Suppressor macrophage treated with lipopolysaccharide for 4 hours (primary cell): ENCODE measurements at places on chromosomes 3 and 15.

GRCh38 chr3:4508048-4508981 lies 15.2 kb downstream of the ITPR1 start:
- no peak for DNase-seq

GRCh38 chr3:98612996-98613517 lies 19.6 kb upstream of the CPOX start:
- peak; percentile 62 for DNase-seq

- no peak for DNase-seq
These were observed 963.4 kb downstream of the ROBO1 start for GRCh38 chr3:78804251-78805037.

DNA sequence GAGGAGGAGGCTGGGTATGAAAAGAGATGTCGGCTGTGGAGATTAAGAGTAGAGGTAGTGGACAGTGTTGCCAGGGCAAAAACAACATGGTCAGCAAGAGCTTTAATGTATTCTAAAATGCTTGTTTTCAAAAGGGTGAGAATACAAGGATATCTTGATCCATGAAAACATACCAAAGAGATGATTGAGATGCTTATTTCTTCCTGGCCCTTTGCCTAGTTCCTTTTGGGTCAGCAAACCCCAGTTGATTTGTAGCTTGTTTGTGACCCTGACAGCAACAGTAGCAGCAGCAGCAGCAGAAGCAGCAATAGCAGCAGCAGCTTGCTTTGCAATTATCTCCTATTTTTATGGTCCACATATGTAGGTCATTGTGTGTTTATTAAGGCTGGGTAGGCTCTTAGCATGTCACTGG lies 337.3 kb downstream of the LPP start:
- no peak for DNase-seq

- no peak for DNase-seq
These were observed 875.1 kb downstream of the NSUN3 start for GRCh38 chr3:94937980-94938379.

GRCh38 chr3:115523458-115523857 lies 99.9 kb upstream of the GAP43 start:
- no peak for DNase-seq

DNA sequence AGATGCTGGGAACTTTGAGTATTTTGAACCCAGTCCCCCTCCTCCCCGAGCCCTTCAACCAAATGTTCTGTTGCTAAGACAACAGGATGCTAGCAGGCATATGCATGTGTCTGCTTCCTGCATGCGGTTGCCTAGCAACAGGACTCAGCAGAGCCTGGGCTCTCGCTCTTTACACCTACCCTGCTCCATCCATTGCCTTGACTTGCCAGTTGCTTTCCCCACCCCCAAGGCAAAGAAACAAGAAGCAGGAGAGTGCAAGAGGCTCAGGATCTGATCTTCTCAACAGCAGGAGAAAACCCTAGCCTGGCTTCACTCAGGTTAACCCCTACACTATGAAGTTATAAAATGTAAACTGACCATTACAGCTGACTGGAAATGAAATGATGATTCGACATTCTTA lies 393.0 kb downstream of the IGSF11 start:
- DNase-seq, result no peak

DNA sequence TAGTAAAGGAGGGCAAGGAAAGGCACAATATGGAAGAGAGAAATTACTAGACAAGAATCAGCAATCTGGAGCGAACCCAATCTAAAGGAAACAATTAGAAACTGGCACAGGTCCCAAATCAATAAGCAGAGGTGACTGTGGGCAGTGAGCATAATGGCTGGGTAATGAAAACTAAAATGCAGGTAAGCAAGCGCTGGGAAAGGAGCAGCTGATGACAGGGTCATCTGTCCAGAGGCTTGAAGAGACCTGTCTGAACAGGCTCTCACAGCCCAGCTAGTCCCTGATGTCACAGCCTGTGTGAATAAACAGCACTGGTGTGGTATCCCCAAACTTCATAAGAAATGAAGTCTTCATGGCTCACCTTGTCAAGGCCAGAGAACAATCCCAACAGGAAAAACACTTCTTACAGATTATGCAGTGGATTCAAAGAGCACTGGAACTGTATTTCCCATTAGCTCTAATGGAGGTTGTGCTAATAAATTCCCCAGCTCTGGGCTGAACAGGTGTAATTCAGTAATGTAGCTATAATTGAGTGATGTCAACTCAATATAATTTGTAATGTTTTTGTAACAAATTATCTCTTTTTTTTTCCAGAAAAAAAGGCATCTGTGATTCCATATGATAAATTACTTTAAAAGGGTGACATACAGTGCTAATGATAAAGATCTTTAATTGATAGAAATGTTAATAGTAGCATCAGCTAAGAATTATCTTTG lies 197.3 kb downstream of the FHIT start:
- no peak for DNase-seq

DNA sequence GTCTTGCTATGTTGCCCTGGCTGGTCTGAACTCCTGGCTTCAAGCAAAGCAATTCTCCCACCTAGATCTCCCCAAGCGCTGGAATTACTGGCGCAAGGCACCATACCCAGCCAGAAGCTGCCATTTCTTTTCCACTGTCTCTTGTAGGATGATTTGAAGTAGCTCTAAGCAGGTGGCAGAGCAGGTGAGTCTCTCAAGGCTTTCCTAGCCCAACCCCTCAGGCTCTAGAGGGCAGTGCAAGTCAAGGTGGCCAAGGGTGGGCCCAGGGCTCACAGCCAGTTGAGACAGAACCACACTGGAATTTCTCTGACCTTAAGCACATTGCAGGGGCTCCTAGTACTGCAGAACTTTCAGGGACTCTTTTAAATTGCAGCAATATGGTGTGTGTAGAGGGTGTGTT lies 15.6 kb upstream of the DAG1 start:
- DNase-seq, result no peak

GRCh38 chr3:135853981-135854380 lies 111.5 kb upstream of the PPP2R3A start:
- DNase-seq, result no peak

DNA sequence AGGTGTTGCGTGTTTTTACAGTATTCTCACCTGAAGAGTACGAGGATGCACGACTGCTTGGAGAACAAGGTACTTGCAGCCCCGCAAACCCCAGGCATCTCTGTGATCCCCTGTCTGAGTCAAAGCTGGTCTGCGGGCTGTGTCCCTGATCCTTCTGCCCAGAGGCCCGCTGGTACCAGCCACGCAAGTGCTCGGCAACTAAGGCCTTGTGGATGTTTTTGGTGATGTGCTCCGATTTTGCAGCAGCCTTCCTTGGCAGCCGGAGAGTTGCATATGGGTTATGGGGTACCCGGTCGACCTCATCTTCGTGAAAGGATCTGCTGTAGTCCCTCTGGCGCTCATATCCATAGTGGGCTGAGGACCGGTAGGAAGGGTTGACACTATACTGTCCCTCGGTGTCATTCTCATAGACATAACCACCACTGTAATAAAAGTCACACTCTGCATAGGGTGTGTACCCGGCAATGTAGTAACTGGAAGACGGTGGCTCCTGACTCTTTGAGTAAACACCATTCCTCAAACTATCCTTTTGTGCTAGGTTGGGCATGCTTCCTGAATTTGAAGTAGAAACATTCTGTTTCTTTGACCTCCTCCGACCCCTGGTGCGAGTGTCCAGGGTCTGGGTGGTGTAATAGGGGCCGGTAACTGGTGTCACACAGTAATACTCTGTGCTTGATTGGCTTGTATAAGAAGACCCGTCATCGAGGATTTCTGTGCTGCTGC lies 58.6 kb upstream of the LMOD3 start:
- DNase-seq, result no peak

DNA sequence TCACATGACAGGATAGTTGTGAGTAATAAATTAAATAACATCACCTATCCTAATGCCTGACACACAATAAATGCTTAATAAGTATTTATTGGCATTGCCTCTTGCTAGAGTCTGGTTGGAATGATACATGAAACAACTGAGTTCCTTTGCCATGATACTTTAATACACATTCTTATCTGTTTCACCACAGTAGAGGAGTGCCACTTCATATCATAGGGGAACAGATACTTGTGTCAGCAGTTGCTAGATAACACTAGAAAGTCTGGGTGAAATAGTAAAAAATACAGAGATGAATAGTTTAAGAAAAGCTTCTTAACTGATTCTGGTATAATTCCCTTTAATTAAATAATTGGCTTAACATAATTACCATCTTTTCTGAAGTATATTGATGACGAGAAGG lies 380.0 kb upstream of the GOLIM4 start:
- no peak for DNase-seq

GRCh38 chr15:58360421-58361090 lies 71.2 kb upstream of the LIPC start:
- DNase-seq, result no peak

GRCh38 chr15:78000091-78000926 lies 77.2 kb downstream of the TBC1D2B start:
- DNase-seq, result peak; percentile 80

DNA sequence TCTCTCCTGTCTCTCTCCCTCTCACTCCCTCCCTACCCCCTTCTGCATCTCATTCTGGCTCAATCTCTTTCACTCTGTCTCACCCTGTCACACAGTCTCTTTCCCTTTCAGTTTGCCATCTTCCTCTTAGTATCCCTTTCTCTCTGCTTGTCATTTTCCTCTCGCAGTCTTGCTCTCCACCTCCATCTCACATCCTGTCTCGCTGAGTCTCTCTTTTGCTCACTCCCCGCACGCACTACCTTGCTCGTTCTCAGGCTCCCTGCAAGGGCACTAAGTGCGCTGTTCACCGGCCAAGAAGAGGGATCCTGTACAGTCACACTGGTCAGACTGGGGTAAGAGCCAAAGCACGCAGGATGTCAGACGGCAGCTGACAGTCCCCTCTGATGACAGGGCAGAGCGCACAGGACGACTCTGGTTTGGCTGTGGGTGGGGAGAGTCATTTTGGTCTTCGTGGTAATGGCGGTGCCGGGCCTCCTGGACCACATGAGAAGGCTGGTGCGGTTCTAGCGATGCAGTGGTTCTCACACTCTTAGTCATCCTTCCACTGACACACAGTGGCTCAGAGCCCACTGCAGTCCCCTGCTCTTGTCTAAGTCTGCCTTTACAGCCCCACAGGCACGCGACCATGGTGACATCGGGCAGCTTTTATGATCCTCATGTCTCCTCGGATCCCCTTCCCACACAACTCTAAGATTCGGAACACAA lies 356.8 kb downstream of the FOXP1 start:
- DNase-seq, result peak; percentile 63

- DNase-seq, result no peak
These were observed 2.3 kb downstream of the GLYCTK start for GRCh38 chr3:52289747-52290595.

DNA sequence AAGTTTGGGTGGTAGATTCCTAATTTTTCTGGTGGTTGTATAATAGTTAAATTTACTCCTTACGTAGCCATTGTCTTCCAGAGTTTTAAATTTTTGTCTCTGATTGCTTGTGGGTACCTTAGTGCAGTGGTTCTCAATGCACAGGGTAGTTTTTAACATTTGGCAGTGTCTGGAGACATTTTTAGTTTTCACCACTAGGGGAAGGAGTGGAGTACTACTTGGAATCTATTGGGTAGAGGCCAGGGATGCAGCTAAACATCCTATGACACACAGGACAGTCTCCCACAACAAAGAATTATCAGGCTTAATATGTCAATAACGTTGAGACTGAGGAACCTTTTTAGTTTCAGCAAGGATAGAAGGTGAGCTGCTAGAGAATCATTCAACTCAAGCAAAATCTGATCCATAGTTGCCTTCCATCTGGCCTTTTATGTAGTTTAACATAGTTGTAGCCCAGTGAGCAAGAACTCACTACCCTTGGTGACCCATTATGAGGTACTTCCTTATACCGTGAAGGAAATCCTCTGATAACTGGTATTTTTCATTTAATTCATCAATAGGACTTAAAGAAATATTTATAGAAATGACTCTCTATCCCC lies 8.6 kb upstream of the STX19 start:
- peak; percentile 27 for DNase-seq

DNA sequence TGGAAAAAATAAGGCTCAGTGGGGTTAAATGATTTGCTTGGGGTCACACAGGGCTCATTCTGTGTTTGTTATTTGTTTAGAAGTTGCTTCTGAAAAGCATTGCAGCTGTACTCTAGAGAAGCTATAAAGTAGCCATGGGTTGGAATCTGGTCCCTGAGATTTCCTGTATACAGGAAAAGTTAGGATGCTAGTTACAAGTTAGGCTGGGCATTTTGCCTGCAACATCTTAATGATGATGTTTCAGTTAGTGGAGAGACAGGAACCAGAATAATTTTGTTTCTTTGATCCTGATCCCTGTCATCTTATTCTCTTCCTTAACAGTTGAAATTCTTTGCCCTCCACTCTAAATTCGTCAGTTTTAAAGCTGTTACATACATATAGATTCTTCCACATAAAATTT lies 445.3 kb downstream of the OTOL1 start:
- no peak for DNase-seq

DNA sequence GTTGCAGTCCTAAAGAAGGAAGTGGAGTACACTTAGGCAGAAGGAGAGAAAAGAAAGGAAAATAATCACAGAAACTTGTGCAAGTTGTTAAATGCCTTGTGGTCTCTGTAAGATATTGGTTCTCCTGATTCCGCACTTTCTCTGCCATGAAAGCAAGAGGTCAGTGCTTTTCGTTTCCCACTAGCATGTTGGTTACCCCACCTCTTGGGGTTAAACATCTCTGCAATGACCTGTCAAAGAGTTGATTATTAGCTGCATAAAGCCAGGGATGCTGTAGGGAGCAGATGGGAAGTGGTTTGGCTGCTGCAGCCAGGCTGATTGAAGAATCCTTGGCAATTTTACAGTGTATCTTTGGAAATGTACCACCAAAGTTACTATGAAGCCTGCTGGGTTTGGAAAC lies 33.3 kb downstream of the ZNF609 start:
- no peak for DNase-seq

GRCh38 chr3:11635680-11636393 lies 7.9 kb downstream of the VGLL4 start:
- no peak for DNase-seq

- DNase-seq, result peak; percentile 69
These were observed 120.6 kb downstream of the CD47 start for GRCh38 chr3:107969994-107970819.

GRCh38 chr15:57540736-57541135 lies 51.0 kb upstream of the MYZAP start:
- no peak for DNase-seq

DNA sequence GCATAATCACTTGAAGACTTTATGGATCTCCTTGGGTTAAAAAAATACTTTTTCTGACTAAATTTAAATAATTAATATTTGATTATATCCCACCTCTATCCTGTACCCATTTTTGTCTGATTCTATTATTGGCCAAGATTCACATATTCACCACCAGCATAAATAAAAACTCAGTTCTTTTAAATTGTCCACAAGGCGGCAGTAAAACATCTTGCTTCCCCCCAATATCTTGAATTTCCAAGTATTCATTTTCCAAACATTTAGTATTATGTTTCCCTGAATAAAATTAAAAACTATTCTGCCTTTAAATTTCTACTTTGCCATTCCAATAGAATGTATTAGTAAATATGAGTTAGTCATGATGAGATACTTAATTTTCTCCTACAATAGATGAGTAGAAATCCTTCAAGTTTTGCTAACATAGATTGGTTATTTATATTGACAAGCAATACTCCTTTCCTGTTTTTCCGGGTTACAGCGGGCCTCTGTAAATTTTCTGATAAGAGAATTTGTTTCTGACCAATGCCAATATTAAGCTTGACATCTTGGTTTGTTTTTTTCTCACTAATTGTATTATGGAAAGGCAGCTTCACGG lies 218.7 kb upstream of the MDFIC2 start:
- DNase-seq, result peak; percentile 16

GRCh38 chr3:165642761-165643420 lies 194.3 kb downstream of the BCHE start:
- no peak for DNase-seq
